ENCODE measurements at places on chromosomes 11 and 22.

DNA sequence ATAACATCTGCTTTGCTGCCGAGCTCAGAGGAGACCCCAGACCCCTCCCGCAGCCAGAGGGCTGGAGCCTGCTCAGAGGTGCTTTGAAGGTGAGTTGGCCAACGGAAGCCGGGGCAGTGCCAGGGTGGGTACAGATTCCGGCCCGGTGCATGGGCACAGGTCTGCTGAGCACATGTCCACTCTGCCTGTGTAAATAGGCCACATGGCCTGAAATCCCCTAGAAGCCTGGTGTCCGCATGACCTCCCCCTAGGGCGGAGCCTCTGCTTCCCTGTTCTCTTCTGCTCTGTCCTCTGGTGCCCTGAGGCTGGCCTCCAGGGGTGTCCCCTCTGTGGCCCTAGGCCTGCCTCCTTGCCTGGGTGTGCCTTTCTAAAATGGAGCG is 19.6 kb upstream of the TXNRD2 start:
- no peak for DNase-seq

DNA sequence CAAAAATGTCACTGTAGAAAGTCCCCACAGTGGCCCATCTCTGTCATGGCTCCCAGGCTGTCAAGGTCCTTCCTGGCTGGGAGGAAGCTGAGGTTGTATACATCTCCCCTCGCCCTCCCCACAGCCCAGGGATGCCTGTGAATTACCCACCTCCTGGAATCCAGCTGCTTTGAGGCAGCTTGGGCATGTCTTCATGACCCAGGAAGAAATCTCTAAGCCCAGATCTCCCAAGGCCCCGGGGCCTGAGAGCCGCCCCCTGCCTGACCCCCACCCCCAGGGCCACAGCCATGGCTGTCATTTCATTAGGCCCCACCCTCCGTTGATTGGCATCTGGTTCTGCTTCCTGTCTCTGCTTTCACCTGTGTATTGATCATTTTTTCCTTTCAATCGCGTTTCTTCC is 207.5 kb downstream of the TBC1D22A start:
- no peak for DNase-seq

GRCh38 chr11:10650166-10650565 is 43.4 kb downstream of the IRAG1 start:
- DNase-seq: no peak

GRCh38 chr11:109858152-109858551 is 235.0 kb upstream of the ZC3H12C start:
- no peak for DNase-seq

- no peak for DNase-seq
Measured at GRCh38 chr11:34509336-34509876, 4.2 kb downstream of the ELF5 start.

DNA sequence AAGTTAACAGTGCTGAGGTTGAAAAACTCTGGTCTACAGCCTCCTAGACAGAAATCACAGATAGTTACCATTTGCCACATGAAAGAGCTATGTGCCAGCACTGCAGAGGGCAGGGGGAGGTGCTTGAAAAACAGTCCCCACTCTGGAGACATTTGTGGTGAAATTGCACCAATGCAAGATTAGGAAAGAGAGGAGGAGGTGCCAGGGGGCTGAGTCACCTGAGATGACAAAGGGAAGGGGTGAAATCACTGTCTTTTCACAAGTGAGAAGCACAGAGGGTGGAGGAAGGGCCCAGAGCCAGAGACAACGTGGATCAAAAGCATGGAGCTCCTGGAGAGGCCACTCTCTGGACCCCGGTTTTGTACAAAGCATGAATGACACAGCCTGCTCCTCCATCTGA is 196.3 kb downstream of the BUD13 start:
- no peak for DNase-seq

DNA sequence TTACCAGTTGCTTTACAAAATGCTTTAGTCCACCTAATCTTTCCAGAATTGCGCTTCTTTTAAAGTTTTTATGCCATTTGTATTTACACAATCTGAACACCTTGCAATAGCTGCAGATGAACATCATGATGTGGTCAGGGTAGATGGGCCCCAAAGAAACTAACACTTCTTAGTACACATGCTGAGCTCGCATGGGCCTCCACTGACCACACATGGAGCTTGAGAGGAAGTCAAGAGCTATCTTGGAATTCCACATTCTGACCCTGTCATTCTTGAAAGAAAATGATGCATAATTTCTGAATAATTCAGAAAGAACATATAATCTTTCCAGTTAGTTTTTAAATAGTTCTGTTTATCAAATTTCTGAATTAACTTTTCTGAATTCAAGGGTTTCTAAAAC is 7.7 kb downstream of the LIPT2 start:
- DNase-seq: no peak
